ENCODE measurements at places on chromosomes 1 and 21.

- DNase-seq, result no peak
These were observed 27.5 kb upstream of the STMN1 start for GRCh38 chr1:25933479-25934365.

DNA sequence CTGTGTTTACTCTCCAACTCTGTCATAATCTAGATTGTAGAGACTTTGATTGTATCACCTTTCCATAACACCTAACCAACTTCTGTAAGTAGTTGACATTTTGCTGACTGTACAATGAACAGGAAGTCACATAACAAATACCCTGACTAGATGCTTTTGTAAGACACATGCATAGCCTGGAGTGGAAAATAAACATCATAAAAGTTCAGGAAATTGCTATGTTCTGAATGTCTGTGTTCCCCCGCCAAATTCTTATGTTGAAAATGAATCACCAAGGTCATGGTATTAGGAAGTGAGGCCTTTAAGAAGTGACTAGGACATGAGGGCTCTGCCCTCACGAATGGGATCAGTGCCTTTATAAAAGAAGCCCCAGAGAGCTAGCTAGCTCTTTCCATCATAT, 40.4 kb upstream of the ZSWIM5 start:
- peak; percentile 27 for DNase-seq

- DNase-seq, result no peak
These were observed 21.5 kb downstream of the TP53BP2 start for GRCh38 chr1:223824287-223824686.

DNA sequence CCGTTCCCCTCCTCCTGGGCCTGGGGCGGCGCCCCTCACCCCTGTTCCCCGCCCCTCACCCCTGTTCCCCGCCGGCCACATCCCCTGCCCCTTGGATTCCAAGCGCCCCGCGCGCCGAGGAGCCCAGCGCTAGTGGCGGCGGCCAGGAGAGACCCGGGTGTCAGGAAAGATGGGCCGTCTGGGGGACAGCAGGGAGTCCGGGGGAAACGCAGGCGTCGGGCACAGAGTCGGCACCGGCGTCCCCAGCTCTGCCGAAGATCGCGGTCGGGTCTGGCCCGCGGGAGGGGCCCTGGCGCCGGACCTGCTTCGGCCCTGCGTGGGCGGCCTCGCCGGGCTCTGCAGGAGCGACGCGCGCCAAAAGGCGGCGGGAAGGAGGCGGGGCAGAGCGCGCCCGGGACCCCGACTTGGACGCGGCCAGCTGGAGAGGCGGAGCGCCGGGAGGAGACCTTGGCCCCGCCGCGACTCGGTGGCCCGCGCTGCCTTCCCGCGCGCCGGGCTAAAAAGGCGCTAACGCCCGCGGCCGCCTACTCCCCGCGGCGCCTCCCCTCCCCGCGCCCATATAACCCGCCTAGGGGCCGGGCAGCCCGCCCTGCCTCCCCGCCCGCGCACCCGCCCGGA, at the start of gene TP73:
TP73 (plus strand) TSS at position 587 of the 618 bp plus-strand sequence. CDS start 29,850 bp downstream, outside the sequence.
- DNase-seq, result no peak

GRCh38 chr1:16145662-16146278, 10.1 kb downstream of the EPHA2 start:
- peak; percentile 69 for DNase-seq

DNA sequence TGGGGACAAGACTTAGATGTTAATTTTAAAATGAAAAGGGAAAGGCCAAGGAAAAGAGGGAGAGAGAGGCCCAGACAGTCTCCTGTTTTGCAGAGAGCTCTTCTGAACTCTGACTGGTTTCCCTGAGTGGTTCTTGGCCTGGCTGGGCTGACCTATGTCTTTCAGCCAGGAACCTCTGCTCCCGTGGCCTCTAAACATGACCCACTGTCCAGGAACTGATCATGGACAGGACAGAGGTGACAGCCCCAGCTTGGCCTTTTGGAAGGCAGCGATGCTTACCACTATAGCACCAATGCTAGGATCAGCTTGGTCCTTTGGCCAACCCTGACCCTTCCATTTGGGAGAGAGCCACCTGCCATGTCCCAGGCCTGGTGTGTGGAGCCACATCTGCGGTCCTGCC, 55.2 kb downstream of the PRDM16 start:
- no peak for DNase-seq

- DNase-seq, result no peak
These were observed 57.6 kb upstream of the SAMD11 start for GRCh38 chr1:866095-866494.

DNA sequence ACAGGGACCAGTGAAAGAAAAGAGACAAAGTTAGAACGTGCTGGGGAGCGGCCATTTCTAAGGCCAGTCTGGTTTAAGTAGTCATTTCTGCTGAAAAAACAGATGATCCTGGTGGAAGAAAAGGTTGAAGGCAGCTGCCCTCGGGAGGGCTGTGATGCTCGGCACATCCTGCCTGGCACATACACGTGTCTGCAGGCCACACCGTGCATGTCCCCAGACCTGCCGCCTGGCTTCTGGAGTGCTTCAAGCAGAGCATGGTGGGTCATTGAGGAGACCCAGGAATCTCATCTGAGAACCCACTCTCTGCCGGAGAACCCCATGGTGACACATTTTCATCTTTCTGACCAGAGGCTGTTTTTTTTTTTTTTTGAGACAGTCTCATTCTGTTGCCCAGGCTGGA, 32.4 kb downstream of the IFNAR1 start:
- DNase-seq, result no peak

GRCh38 chr1:109732390-109732881, 8.4 kb downstream of the GSTM3 start:
- no peak for DNase-seq

GRCh38 chr21:20451046-20451445, 547.2 kb upstream of the NCAM2 start:
- DNase-seq, result peak; percentile 1

DNA sequence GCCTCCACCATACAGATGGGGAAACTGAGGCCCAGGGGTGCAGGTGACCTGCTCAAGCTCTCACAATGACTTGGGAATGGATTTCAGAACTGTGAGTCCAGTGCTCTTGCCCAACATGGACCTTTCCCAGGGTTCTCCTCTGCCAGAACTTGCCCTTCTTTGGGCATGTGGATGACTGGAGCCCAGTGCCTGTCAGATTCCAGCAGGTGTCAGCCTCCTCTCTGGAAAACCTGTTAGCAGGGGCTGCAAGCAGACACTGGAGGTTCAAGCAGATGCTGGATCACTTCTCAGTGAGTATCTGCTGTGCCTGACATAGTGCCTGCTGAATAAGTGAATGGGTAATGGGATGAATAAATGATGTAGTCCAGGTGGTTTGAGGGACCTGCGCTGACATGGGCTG, 314.2 kb upstream of the POU3F1 start:
- DNase-seq, result no peak

DNA sequence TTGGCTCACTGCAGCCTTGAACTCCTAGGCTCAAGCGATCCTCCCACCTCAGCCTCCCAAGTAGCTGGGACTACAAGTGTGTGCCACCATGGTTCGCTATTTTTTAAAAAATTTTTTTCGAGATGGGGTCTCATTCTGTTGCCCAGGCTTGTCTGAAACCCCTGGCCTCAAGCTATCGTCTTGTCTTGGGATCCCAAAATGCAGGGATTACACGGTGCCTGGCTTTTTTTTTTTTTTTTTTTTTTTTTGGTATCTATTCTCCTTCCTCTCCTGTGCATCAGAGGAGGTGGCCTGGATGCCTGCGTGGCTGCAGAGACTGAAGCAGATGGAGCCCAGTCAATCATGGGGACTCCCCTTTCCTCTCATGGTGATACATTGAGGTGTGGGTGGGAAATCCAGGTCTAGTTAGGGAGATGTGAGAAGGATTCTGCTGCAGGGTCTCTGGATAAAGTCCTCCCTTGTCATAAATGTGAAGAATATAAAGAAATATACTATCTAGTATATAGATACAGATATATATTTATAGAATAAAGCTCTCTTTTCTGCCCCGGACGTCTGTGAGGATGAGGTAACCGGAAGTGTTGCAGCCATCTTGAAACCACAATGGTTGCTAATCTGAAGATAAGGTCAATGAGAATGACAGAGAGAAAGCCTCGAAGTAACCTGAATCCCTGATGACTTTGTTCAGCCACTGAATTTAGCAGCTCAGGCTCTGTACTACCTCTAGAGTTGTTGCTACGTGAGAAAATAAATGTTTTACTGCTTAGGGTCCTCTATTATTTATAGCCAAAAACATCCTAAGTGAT, 19.5 kb upstream of the RGSL1 start:
- DNase-seq, result no peak

DNA sequence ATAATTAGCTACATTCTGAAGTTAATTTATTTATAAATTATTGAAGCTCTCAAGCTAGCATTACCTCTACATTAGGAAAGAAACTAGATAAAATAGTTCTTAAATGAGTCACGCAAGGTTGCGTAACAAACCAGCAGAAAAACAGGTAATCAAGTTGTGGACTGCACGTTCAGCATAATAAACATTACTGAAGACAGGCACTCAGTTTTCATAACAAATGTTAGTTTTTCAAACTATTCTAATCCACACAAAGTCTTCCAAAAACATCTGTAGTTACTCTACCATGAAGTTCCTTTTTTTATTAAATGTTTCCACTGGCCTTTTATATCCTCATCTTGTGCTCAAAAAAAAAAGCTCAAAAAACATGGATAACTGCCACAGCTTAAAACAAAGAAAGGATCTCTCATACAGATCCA, 1.3 kb downstream of the TOR1AIP2 start:
- DNase-seq, result no peak

- no peak for DNase-seq
These were observed 23.5 kb downstream of the NTPCR start for GRCh38 chr1:232973652-232974611.

GRCh38 chr21:35266546-35266945, 217.4 kb upstream of the RUNX1 start:
- no peak for DNase-seq

DNA sequence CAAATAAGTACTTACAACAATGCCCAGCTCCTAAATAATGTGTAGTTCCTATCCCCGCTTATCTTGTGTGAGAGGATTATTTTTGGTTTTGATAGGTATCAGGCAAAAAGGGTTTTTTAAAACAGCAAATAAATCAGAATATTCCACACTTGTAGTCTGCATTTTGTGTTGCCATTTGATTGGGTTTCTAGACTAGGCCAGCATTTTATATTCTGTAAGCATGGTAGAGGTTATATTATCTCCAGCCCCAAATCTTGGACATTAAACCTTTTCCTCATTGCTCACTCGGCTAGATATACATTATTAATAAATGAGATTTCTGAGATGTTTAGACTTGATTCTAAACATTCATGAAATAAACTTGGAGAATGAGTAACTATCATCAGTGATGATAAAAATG, 165.7 kb upstream of the C1orf21 start:
- no peak for DNase-seq

DNA sequence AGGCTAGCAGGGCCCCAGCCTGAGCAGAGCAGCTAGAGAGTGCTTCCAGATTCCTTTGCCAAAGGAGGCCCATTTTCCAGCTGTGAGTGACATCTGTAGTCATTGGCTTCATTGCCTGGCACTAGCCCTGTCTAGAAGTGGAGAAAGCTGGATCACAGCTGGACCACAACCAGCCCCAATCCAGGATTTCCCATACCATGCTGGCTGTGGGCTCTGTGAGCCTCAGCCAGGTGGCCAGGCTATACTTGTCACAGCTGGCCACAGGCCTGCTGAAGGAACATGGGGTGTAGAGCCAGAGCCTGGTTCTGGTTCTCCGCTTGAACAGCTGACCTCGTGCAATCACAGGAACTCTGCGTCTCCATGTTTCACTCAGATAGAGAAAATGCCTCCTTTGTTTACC, 36.6 kb downstream of the RIMKLA start:
- no peak for DNase-seq

DNA sequence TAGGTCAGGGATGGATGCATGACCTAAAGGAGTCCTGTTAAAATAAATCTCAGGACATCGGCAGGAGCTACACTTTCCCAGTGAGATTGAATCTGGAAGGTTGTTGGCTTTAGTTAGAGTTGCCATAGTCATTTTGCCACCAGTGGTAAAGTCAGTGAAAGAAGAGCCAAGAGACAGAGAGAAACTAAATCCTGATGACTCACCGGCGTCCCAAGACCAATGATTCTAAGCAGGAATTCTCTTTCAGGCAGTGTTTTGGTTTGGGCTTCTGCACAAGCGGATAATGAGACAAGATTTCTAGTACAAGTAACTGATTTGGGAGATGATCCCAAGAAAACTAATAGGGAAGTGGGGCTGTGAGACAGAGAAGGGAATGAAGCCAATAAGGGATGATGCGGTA, 88.8 kb upstream of the ETS2 start:
- no peak for DNase-seq

DNA sequence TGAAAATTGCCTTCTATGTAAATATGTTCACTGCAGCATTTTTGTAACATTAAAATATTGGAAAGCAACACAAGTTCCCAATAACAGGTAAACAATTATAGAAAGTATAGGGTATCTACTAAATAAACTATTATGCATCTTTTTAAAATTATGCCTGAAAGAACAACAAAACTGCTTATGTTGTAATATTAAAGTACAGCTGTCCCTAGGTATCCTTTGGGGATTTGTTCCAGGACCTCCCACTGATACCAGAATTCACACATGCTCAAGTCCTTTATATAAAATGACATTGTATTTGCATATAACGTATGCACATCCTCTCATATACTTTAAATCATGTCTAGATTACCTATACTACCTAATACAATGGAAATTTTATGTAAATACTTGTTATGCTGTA, 121.8 kb upstream of the TNFSF4 start:
- DNase-seq, result no peak

GRCh38 chr1:156571919-156572662, at the start of gene IQGAP3:
TSS of gene IQGAP3 (minus strand) at chr1:156572565. CDS start at chr1:156572529, 36 bp downstream.
- peak; percentile 69 for DNase-seq

DNA sequence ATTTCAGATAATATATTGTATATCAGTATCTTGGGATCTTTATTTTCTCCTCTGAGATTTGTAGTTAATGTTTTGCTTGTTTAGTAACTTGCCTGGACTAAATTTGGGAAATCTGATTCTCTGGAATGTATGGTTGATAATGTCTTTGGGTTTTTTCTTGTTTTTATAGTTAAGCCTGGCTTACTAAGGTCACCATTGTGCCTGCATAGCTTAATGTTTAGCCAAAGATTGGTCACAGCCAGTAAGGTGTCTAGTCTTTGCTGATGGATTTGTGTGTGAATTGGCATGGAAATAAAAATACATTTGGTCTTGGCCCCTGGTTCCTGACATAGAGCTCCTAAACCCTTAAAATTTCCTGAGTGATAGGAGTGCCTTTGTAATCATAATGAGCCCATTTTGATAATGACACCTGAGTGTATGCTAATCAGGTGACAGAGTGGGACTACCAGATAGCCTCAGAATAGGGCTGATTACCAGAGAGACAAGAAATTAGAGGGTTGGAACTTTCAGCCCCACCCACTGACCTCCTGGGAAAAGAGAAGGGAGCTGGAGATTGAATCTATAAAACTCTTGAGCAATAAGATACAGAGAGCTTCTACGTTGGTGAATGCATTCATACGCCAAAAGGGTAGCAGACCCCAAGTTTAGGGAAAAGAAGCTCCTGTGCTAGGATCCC, 47.9 kb upstream of the NUF2 start:
- no peak for DNase-seq

DNA sequence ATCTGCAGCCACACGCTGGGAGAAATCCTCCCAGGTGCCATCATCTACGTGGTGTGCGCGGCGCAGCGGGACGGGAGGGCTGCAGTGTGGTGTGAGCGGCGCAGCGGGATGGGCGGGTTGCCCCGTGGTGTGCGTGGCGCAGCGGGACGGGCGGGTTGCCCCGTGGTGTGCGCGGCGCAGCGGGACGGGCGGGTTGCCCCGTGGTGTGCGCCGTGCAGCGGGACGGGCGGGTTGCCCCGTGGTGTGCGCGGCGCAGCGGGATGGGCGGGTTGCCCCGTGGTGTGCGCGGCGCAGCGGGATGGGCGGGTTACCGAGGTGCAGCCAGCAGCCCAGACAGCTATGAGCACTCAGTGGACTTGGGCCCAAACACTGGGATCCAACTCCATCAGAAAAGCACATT, 4.7 kb downstream of the WRAP73 start:
- DNase-seq, result no peak

- peak; percentile 79 for DNase-seq
These were observed 128.0 kb downstream of the TGFBR3 start for GRCh38 chr1:91757763-91758460.

Data from fibroblast of the conjunctiva (primary cell).